A549 treated with Mapracorat at 1 μM for 4 hours (cell line): ENCODE measurements at places on chromosomes 12 and 14. TPM values are rescaled to one million over a fixed set of nuclear protein-coding genes. Genes with fewer than 3 reads are reported as not detected.

Gene SIX4
- total RNA-seq = 1.2 to 3.6 TPM (median 2.5 TPM) in 5 replicates

Gene CCDC184
- total RNA-seq = 2.6 to 3.8 TPM (median 3.2 TPM) in 5 replicates

Gene CIPC
- 6.4 to 7.2 TPM (median 6.9 TPM) in 5 replicates for total RNA-seq

Gene FGF23
- not detected in 5 replicates for total RNA-seq

Gene TPH2
- total RNA-seq = not detected in 5 replicates

Gene SLC11A2
- total RNA-seq = 17.7 to 23.4 TPM (median 21.0 TPM) in 5 replicates

Gene TAS2R14
- total RNA-seq = 0.31 to 0.70 TPM (median 0.40 TPM) in 5 replicates

Gene NGB
- not detected in 5 replicates for total RNA-seq

Gene LIMA1
- 5.2 to 7.8 TPM (median 6.2 TPM) in 5 replicates for total RNA-seq

Gene SYT10
- not detected in 5 replicates for total RNA-seq

Gene MLH3
- 16.7 to 20.4 TPM (median 18.4 TPM) in 5 replicates for total RNA-seq

Gene POLE2
- 11.8 to 13.9 TPM (median 13.6 TPM) in 5 replicates for total RNA-seq

Gene POTEM
- not detected in 5 replicates for total RNA-seq

Gene NUP107
- 55.4 to 70.1 TPM (median 65.9 TPM) in 5 replicates for total RNA-seq

Gene TRMT61A
- 17.0 to 30.5 TPM (median 26.4 TPM) in 5 replicates for total RNA-seq

Gene STAC3
- total RNA-seq = 0.27 to 0.61 TPM (median 0.58 TPM) in 5 replicates

Gene PRH2
- 0.30 to 0.39 TPM (median 0.38 TPM) in 3 of 5 replicates, not detected in the others for total RNA-seq

Gene HOXC12
- not detected in 5 replicates for total RNA-seq

Gene PMEL
- 1.1 to 1.5 TPM (median 1.1 TPM) in 5 replicates for total RNA-seq

Gene NRXN3
- total RNA-seq = 0.52 to 1.1 TPM (median 0.79 TPM) in 5 replicates

Gene ACACB
- total RNA-seq = 8.3 to 11.6 TPM (median 9.2 TPM) in 5 replicates

Gene BBOF1
- 3.3 to 5.5 TPM (median 3.8 TPM) in 5 replicates for total RNA-seq

Gene TMEM132D
- total RNA-seq = not detected in 5 replicates

Gene RPS6KL1
- total RNA-seq = 0.28 to 0.67 TPM (median 0.39 TPM) in 5 replicates

Gene ASPG
- total RNA-seq = 0.13 to 0.72 TPM in 2 of 5 replicates, not detected in the others

Gene CLEC9A
- total RNA-seq = not detected in 5 replicates

Gene ESPL1
- total RNA-seq = 15.5 to 21.8 TPM (median 19.0 TPM) in 5 replicates

Gene GLIPR1
- total RNA-seq = 24.6 to 33.6 TPM (median 28.0 TPM) in 5 replicates

Gene PLEK2
- 16.7 to 21.8 TPM (median 18.4 TPM) in 5 replicates for total RNA-seq

Gene EML1
- 30.7 to 38.2 TPM (median 34.2 TPM) in 5 replicates for total RNA-seq

Gene HVCN1
- 0.38 to 0.98 TPM (median 0.65 TPM) in 5 replicates for total RNA-seq

Gene ADAMTS20
- total RNA-seq = not detected in 5 replicates

Gene NYNRIN
- total RNA-seq = 0.23 to 0.36 TPM (median 0.29 TPM) in 5 replicates

Gene HOXC4
- 2.1 to 3.7 TPM (median 3.3 TPM) in 5 replicates for total RNA-seq

Gene TRIM9
- 8.0 to 13.7 TPM (median 12.5 TPM) in 5 replicates for total RNA-seq

Gene SLC39A5
- not detected in 5 replicates for total RNA-seq

Gene MYH6
- total RNA-seq = 0.03 to 0.11 TPM (median 0.06 TPM) in 4 of 5 replicates, not detected in the other

Gene GZMB
- not detected in 5 replicates for total RNA-seq

Gene TEAD4
- total RNA-seq = 39.4 to 51.3 TPM (median 47.9 TPM) in 5 replicates

Gene BICD1
- 11.7 to 15.5 TPM (median 13.8 TPM) in 5 replicates for total RNA-seq

Gene KRT82
- total RNA-seq = not detected in 5 replicates

Gene ART4
- total RNA-seq = not detected in 5 replicates

Gene SLC2A14
- total RNA-seq = 0.07 to 0.36 TPM (median 0.14 TPM) in 5 replicates

Gene STYX
- total RNA-seq = 5.1 to 6.2 TPM (median 5.5 TPM) in 5 replicates

Gene ABCD2
- total RNA-seq = not detected in 5 replicates
